ENCODE measurements at places on chromosomes 1 and 21.
A peak's percentile ranks its signal among the peaks of the same experiment; 100 is the strongest.

- DNase-seq = no peak
Observed at GRCh38 chr1:33195556-33195955, 13.7 kb upstream of the TRIM62 start.

GRCh38 chr1:218811497-218811896 lies 362.2 kb upstream of the LYPLAL1 start:
- no peak for DNase-seq

DNA sequence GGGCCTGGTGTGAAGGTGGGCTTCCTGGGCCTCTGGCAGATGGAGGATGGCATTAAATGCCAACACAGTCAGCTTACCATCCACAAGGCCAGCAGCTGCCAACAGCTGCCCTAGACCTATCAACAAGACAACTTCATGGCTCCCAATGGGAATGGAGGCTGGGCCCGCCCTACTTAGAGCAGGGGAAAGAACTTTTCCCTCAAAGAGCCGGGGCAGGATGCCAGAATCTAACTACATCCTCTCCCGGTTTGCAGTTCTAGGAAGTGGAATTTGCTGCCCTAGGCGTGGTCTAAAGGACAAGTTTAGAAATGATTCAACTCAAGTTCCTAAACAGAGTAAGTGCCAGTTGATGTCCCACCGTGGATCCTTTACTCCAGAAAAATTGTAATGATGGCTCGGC lies 13.1 kb downstream of the ICMT start:
- no peak for DNase-seq

- DNase-seq = no peak
Observed at GRCh38 chr1:101188331-101188730, 48.5 kb upstream of the S1PR1 start.

GRCh38 chr1:95388031-95388430 lies 154.0 kb downstream of the RWDD3 start:
- no peak for DNase-seq

DNA sequence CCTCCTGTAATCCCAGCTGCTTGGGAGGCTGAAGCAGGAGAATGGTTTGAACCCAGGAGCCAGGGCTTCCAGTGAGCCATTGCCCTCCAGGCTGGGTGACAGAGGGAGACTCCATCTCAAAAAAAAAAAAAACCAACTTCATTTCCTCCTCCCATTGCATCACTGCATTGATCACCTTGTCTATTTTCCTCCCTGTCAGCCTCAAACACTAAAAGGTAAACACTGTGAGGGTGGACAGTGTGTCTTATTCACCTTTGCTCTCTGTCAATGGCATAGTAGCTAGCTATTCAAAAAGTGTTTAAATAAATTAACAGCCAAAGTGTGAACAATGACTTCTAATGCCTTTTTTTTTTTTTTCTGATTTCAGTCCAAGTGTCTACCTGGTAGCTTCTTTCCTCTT lies 13.4 kb upstream of the DESI2 start:
- no peak for DNase-seq

DNA sequence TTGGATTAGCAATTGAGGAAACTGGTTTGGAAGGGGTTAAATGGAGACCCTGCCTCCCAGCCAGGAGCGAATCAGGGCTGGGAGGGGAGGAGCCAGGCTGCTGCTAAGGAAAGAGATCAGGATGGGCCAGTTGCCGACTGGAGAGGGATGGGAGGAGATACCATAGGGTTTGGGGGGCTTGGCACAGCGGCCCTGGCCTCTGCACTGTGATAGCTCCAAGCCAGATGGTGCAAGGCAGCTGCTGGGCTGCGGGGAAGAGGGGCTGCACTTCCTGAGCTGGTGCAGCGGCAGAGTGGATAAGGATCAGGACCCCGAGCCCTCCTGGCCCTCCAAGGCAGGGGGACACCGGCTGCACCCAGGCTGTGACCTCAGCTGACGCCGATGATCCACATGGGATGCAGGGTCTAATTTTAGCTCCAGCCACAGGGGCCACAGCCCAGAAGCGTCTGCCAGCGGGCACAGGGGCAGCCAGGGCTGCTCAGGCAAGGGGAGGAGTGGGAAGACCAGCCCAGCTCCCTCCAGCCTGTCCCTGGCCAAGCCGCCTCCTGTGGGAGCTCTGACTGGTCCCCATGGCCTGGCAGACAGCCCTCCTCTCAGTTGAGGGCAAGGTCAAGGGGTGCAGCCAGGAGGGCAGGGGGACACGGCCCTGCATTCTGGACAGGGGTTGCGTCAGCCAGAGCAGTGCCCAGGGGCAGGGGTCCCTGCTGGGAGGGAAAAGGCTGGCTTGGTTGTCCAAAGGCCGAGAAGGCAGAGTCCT lies at the start of gene EXTL1:
Gene EXTL1, plus strand, starts transcription at position 129 of the 757 bp plus-strand sequence. CDS start 872 bp downstream, outside the sequence.
- no peak for DNase-seq

GRCh38 chr1:17168091-17168876 lies 36.6 kb upstream of the PADI1 start:
- DNase-seq = no peak

GRCh38 chr1:63774617-63775417 lies 1.0 kb downstream of the ROR1 start:
- DNase-seq = no peak

GRCh38 chr1:225908773-225909172 lies 15.3 kb downstream of the PYCR2 start:
- no peak for DNase-seq

DNA sequence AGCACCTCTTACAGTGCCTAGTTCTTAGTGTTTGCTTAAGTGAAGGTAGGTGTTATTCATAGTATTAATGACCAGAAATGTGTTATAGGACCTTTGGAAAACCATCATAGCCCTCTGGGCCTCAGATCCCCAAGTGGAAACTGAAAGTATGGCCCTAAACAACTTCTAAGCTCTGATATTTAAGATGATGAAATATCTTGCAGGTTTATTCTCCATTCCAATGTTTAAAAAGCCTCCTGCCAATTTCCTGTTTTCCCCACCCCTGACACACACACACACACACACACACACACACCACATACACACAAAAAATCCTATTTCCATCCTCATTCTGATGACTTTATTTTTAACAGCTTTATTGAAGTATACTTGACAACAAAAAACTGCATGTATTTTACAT lies 108.2 kb downstream of the DIRAS3 start:
- DNase-seq = no peak

DNA sequence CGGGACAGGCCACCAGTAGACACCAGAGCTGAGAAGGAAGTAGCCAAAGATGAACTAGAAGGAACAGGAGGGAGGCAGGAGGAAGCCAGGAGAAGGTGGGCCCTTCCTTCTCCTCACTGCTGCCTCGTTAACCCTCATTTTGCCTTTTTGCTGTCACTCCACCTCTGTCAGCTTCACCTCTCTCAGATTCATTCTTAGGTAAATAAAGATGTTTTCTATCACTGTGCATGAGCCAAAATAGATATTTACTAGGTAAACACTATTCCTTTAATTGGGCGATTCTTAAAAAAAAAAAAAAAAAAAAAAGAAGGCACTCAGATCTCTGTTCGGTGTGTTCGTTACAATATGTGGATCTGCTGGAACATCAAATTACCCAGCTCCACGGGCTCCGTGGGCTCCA lies 112.3 kb downstream of the GLUL start:
- no peak for DNase-seq

GRCh38 chr1:117120774-117121588 lies 568 bp downstream of the TRIM45 start:
- DNase-seq = no peak

DNA sequence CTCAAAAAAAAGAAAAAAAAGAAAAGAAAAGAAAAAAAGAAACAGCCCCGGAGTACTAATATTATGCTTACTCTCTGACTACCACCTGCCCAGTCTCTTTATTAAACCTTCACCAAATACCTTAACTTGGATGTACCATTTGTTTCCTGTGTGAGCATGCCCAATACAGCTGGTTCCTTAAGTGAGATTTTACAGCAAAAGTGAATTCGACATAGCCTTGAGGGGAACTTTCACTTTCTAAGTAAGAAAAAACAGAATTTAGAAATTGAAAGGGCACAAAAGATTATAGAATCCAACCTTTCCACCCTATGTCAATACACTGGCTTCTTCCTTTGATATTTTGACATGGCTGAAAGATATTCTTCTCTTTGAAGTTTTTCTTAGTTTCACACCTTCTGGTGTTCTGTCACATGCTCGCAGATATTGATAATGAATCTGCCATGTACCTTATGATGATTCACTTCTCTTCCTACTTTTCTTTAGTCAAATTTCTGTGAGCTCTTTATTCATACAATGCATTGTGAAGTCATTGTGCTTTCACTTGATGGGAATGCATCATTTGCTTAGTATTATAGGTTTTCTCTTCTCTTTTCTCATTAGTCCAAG lies 5.2 kb upstream of the GIPC2 start:
- DNase-seq = no peak

GRCh38 chr1:86846164-86846647 lies 67.7 kb downstream of the SELENOF start:
- no peak for DNase-seq

DNA sequence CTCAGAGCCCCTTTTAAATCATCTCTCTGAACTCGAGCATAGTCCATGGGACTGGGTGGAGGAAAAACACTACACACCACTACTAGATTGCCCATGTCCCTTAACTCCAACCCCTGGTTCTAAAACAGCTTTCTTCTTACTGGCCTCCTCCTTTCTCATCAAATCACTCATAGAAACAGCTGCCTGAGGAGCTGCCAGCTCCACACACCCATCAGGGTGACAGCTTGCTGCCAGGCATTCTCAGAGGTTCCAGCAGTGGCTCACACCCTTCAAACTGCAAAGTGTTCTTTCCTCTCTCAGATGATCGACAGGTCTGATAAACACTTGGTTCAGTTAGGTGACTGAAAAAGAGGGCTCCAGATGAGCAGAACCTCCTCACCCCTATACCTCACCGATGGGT lies 543.0 kb upstream of the PLXNA2 start:
- peak; percentile 13 for DNase-seq

DNA sequence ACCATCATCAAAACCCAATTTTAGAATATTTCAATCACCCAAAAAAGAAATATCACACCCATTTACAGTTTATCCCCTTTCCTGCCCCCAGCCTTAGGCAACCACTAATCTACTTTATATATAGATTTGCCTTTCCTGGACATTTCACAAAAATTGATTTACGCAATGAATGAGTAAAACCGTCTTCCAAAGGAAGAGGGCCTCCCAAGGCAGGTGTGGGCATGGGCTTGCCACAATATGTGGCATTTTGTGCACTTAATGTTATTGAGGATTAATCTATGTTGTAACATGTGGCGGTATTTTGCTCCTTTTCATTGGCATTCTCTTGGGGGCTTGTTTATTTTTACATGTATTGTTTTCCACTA lies 11.8 kb upstream of the BMP8B start:
- no peak for DNase-seq

DNA sequence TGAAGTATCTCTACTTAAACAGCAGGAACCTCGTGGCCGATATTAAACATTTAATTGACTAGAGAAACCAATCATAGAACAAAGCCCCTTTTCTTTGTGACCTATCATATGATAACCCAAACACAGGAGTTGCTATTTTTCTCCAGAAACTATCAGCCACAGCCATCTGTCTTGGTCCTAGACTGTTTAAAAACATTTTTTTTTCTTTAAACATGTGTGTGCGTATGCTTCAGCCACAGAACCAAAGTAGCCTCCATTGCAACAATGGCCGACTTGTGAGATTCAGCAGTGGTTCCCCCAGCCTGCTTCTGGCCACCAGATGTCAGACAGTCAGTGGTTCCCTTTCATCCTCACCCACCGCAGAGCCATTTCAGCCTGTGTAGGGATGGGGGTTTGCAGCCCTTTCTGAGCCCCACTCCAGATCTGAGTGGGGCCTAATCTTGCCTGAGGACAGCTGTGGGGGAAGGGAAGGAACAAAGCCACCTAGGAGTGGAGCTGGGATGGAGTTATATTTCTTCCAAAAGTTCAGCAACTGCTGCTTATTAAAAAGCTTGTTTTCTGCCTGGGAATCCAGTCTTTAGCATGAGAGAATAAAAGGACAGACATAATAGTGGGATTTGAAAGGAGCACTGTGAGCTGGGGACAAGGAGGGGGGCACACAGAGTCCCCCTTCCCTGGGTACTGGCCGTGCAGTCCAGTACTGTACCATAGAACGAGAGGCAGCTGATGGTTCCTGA lies 11.7 kb upstream of the IGSF3 start:
- no peak for DNase-seq

GRCh38 chr1:56872597-56872996 lies 18.0 kb downstream of the C8A start:
- no peak for DNase-seq

DNA sequence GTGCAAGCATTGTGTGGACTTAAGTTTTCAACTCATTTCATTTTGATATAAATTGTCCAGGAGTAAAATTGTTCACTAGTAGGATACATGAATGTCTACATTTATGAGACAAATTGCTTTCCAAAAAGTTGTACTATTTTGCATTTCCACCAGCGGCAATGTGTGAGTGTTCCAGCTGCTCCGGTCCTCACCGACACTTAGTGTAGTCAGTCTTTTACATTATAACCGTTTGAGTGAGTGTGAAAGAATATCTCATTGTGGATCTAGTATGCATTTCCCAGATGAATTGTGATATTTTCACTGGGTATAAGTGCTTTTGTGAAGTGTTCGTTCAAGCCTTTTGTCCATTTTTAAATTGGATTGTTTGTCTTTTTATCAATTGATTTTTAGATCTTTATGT lies 111.5 kb upstream of the ARHGEF16 start:
- no peak for DNase-seq

DNA sequence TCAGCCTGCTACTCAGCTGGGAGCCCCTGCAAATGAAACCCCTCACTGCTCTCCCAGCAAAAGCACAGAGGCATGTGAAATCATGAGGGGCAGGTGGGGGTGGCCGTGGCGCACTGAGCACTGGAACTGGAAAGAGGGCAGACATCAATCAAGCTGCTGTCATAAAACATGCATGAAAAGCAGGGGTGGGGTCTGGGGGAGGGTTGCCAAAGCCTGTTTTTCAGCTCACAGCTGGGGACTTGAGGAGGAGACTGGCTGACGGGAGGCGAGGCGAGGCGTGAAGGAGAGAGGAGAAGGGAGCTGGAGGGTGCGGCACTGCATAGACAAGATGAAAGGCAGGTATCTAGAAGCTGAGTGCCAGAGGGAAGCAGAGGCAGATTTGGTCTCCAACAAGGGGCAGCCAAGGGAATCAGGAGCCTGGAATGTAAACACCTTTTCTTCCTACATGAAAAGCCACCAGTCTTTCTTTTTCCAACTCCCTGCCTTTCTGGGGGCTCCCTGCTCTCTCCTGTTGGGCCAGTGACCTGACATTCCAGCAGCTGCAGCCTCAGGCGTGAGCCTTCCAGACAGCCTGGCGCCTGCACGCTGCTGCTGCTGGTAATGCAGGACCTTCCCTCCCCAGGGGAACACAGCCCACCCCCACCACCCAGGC lies 87.0 kb downstream of the NMNAT2 start:
- DNase-seq = no peak
